ENCODE measurements at places on chromosomes 12 and 14. TPM values are rescaled to one million over a fixed set of nuclear protein-coding genes. Genes with fewer than 3 reads are reported as not detected.

ZNF84 gene
- total RNA-seq: 18.7 TPM

CLEC1B gene
- total RNA-seq: not detected

SLCO1A2 gene
- not detected for total RNA-seq

CLEC4D gene
- not detected for total RNA-seq

TBC1D30 gene
- 19.9 TPM for total RNA-seq
